B cell (primary cell): ENCODE measurements at places on chromosomes 7 and 10. TPM values are rescaled to one million over a fixed set of nuclear protein-coding genes. Genes with fewer than 3 reads are reported as not detected.
A peak's percentile ranks its signal among the peaks of the same experiment; 100 is the strongest.

DNA sequence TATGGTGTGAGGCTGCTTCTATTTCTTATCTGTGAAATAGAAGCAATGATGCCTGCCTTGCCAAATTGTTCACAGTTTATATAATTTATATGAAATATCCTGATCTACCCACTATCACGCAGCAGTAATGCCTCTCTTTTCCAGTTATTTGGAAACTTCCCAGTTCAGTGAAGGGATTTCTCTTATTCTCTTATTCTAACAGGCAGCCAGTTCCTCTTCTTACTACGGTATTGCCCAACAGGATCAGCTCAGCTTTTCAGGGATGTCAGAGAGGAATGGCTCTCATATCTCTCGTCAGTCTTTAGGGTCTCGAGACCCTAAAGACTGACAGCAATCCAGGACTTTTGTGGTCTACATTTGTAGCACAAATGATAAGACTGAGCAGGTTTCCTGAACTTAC is 215.6 kb downstream of the CREB5 start:
- H3K27ac ChIP-seq = no peak overlapping the region
- H3K36me3 ChIP-seq = no peaks in the 10 kb centered on the region
- peaks cover 3% of the 10 kb centered on the region for H3K27me3 ChIP-seq
- DNase-seq = no peak
- no peak overlapping the region for H3K4me3 ChIP-seq

DNA sequence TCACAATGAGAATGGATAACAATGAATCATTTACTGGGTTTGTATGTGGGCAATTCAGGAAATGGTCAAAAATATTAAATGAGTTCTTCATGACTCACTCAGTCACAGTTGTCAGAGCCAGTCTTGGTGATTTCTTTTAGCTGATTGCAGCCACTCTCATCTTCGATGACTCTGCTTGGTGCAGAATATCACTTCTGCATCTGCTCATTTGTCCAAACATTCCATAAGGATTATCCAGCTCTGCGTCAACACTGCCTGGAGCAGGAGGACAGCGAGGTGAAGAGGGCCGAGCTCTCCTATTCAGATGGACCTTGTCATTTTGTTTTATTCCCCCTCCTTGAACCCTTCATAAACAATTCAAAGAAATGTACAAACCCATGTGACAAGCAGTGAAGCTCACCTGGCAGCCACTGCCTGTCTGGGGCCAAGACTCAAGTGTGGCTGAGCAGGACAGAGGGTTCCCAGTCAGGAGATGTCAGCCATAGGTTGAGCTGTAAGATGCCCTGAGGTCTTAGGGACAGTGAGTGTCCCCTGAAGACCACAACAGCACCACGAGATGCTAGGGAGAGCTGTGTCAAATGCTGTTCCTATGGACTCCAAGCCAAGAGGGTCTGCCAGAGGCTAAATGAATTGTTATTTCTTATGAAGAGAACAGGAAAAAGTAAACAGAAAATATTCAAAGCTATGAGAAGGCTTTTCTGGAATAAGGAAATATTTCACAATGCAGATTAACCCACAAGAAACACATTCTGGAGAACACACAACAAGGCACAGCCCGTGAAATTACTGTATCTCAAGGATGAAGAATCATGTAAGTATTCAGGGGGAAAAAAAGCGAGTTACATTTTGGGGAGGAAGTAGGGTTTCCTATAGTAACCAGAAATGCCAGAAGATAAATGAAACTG is 33.1 kb upstream of the EGFR start:
- H3K4me3 ChIP-seq = no peak overlapping the region
- H3K27ac ChIP-seq = no peak overlapping the region
- H3K36me3 ChIP-seq = no peaks in the 10 kb centered on the region
- no peaks in the 10 kb centered on the region for H3K27me3 ChIP-seq

The TRPV5 gene
- polyA plus RNA-seq = 0.03 TPM in 1 of 2 replicates, not detected in the other

The CDH23 gene
- polyA plus RNA-seq = 0.89 and 2.5 TPM in 2 replicates

DNA sequence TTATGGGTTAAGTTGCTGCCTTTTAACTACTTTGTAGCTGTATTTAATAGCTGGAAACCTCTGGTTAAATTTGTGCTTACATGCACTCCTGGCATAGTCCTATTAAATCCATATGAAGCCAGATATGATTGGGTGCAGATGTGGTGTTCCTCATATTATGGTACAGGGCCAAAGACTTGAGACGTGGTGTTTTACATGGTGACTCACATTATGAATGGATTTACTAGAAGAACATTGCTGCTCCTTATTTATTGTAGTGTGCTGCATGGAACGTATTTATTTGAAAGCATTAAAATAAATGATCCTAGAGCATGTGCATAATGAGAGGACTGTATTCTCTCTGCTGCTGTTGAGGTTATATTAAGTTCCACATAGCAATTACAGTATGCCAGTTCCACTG is 224.1 kb downstream of the SLC25A13 start:
- H3K27ac ChIP-seq = no peak overlapping the region
- DNase-seq = no peak
- H3K36me3 ChIP-seq = no peaks in the 10 kb centered on the region
- H3K4me3 ChIP-seq = no peak overlapping the region
- H3K4me1 ChIP-seq = no peaks in the 10 kb centered on the region

GRCh38 chr7:20916311-20916710 is 129.6 kb upstream of the SP8 start:
- DNase-seq = no peak
- H3K4me1 ChIP-seq = no peaks in the 10 kb centered on the region
- no peaks in the 10 kb centered on the region for H3K27me3 ChIP-seq
- no peak overlapping the region for H3K27ac ChIP-seq
- H3K36me3 ChIP-seq = no peaks in the 10 kb centered on the region
- no peak overlapping the region for H3K4me3 ChIP-seq

- H3K36me3 ChIP-seq = no peaks in the 10 kb centered on the region
- no peak overlapping the region for H3K4me3 ChIP-seq
- H3K4me1 ChIP-seq = no peaks in the 10 kb centered on the region
These were observed 137.0 kb downstream of the GLCCI1 start for GRCh38 chr7:8105449-8106095.

- no peaks in the 10 kb centered on the region for H3K27me3 ChIP-seq
- no peak for DNase-seq
- no peaks in the 10 kb centered on the region for H3K4me1 ChIP-seq
- no peak overlapping the region for H3K4me3 ChIP-seq
- no peaks in the 10 kb centered on the region for H3K36me3 ChIP-seq
- H3K27ac ChIP-seq = no peak overlapping the region
These were observed 219.7 kb downstream of the CSTF2T start for GRCh38 chr10:51479711-51480110.

The PRF1 gene
- polyA plus RNA-seq = 1.9 and 2.1 TPM in 2 replicates

DNA sequence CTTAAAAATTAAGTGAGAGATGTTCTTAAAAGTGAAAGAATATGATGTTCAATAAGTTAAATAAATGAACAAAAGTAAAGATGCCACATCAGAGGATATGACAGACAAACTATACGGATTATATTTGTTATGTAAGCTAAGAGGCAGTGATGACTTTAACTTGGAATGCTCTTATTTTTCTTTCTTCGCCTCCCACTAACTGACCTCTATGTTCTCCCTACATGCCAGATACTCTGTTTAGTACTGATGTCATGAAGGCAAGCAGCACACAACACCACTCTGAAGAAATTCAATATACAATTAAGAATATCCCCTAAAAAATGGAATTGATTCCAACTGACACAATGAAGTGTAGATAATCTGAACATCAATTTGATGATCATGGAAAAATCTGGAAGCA is 223.4 kb downstream of the DOCK4 start:
- no peak overlapping the region for H3K4me3 ChIP-seq
- no peak for DNase-seq
- no peaks in the 10 kb centered on the region for H3K27me3 ChIP-seq

DNA sequence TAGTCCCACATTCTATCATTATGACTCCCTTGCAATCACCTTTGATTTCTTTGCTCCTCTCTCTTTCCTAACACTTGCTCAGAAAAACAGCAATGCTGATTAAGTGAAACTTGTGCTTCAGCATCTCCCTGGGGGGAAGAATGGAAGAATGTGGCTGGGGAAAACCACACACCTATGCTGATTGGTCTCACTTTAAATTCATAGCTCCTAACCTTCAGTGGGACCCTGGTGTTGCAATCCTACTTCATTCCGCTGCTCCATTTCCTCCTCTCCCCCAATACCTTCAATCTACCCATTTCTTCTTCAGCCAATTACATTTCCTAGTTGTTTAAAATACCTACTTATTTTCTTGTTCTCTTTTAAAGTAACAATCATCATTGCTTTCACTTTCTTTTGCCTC is 1166.7 kb upstream of the C7orf33 start:
- no peak overlapping the region for H3K4me3 ChIP-seq
- H3K27me3 ChIP-seq = no peaks in the 10 kb centered on the region
- H3K36me3 ChIP-seq = no peaks in the 10 kb centered on the region
- no peak for DNase-seq

GRCh38 chr7:77940647-77941046 is 142.1 kb downstream of the PHTF2 start:
- H3K4me1 ChIP-seq = peaks cover under 1% of the 10 kb centered on the region
- H3K27ac ChIP-seq = no peak overlapping the region
- no peak overlapping the region for H3K4me3 ChIP-seq

DNA sequence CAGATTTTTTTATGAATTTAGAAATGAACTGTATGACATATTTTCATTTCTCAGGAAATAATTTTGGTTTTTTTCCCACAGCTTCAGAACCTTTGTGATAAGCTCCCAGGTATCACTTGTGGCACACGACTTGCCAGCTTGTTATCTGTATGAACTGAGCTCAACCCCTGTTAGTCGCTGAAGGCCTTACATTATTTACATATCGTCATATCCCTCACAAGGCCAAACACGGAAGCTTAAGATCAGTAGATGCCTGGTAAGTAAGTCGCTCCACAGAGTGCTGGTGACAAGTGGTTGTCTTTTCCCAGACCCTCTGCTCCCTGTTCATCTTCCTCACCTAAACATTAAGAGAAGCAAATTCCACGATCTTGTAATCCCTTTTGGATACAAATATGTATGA is 55.2 kb downstream of the RAPGEF5 start:
- H3K27me3 ChIP-seq = no peaks in the 10 kb centered on the region
- no peak overlapping the region for H3K4me3 ChIP-seq
- H3K36me3 ChIP-seq = peaks cover 3% of the 10 kb centered on the region
- H3K27ac ChIP-seq = no peak overlapping the region

The DBNL gene
- polyA plus RNA-seq = 274 and 386 TPM in 2 replicates

DNA sequence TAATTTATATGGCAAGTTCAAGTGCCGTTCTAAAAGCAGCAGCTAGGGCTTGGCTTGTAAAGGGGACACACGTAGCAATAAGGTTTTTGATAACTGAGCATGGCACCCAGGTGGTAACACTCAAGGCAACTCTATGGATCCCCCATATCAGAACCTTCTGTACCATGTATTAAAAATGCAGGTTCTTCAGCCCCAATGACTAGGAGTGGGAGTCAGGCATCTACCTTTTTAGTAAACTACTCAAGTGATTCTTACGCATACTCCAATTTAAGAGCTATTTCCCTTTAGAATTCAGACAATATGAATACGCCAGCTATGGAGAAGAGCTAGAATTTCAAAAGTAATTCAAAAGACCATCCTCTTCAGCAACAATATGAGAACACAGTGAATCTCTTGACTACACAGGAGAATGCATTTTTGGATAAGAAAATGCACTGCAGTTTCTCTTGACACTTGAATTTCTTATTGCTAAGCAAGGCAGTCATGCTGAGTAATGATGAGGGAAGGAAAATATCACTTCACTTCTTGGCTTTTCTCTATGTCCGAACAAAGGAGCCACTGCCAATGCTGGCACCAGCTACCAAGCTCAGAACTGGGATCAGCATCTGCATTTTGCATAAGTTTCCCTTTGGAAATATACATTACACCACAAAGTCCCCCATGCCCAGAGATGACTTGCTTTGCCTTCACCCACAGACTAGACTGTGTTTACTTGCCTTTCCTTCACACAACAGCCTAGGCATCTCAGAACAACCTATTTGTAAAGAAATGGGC is 53.5 kb downstream of the ABLIM1 start:
- no peaks in the 10 kb centered on the region for H3K27me3 ChIP-seq
- no peaks in the 10 kb centered on the region for H3K36me3 ChIP-seq
- DNase-seq = no peak
- H3K4me3 ChIP-seq = no peak overlapping the region
- H3K27ac ChIP-seq = no peak overlapping the region

- no peak overlapping the region for H3K27ac ChIP-seq
- no peaks in the 10 kb centered on the region for H3K27me3 ChIP-seq
- H3K4me1 ChIP-seq = no peaks in the 10 kb centered on the region
- H3K36me3 ChIP-seq = no peaks in the 10 kb centered on the region
- DNase-seq = no peak
- no peak overlapping the region for H3K4me3 ChIP-seq
These were observed 17.8 kb upstream of the CLDN4 start for GRCh38 chr7:73812996-73813395.

GRCh38 chr10:132417257-132417910 is 20.4 kb downstream of the PWWP2B start:
- H3K36me3 ChIP-seq = no peaks in the 10 kb centered on the region
- no peaks in the 10 kb centered on the region for H3K27me3 ChIP-seq
- peak overlapping the region; percentile 99 for H3K27ac ChIP-seq
- H3K4me1 ChIP-seq = peaks cover 74% of the 10 kb centered on the region
- DNase-seq = no peak

The RBP3 gene
- not detected in 2 replicates for polyA plus RNA-seq

The CALML5 gene
- not detected in 2 replicates for polyA plus RNA-seq

The FAM237B gene
- not detected in 2 replicates for polyA plus RNA-seq

The LOXL4 gene
- polyA plus RNA-seq = 0.12 and 0.20 TPM in 2 replicates

GRCh38 chr7:4269086-4269485 is 413.0 kb upstream of the FOXK1 start:
- no peak for DNase-seq
- H3K4me1 ChIP-seq = no peaks in the 10 kb centered on the region
- no peak overlapping the region for H3K4me3 ChIP-seq
- no peak overlapping the region for H3K27ac ChIP-seq

DNA sequence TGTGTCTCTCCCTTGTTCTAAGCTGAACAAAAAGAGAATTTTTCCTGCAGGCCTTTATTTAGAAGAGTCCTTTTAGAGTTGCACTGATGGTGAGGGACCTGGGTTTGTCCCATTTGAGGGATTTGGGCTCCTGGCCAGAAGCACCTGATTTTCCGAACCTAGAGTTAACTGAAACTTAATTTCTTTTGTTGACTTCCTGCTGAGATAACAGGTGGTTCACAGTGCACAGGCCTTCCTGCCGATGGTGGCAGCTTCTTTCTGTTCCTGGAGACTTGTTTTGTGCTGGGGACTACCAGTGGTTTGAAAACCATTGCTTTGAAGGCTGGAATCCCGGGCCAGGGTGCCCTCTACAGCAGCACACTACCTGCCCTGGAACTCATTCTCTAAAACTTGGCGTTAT is 99.2 kb downstream of the SUGCT start:
- DNase-seq = no peak
- H3K36me3 ChIP-seq = no peaks in the 10 kb centered on the region
- H3K27ac ChIP-seq = no peak overlapping the region
- H3K27me3 ChIP-seq = no peaks in the 10 kb centered on the region
- no peaks in the 10 kb centered on the region for H3K4me1 ChIP-seq

DNA sequence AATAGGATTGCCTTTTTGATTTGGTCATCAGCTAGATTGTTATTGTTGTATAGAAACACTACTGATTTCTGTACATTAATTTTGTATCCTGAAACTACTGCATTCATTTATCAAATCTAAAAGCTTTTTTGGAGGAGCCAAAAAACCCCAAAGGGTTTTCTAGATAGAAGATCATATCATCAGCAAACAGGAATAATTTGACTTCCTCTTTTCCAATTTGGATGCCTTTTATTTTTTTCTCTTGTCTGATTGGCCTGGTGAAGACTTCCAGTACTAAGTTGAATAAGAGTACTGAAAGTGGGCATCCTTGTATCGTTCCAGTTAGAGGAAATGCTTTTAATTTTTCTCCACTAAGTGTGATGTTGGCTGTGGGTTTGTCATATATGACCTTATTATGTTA is 10.6 kb upstream of the ENTPD7 start:
- H3K27me3 ChIP-seq = no peaks in the 10 kb centered on the region
- no peak for DNase-seq
- H3K4me1 ChIP-seq = no peaks in the 10 kb centered on the region
- H3K36me3 ChIP-seq = no peaks in the 10 kb centered on the region
- no peak overlapping the region for H3K4me3 ChIP-seq
- H3K27ac ChIP-seq = no peak overlapping the region

The SLC26A3 gene
- polyA plus RNA-seq = not detected in 2 replicates

The MUC3A gene
- polyA plus RNA-seq = not detected in 2 replicates

The RBP4 gene
- polyA plus RNA-seq = not detected in 2 replicates
